ENCODE measurements at places on chromosomes 7 and 10.

DNA sequence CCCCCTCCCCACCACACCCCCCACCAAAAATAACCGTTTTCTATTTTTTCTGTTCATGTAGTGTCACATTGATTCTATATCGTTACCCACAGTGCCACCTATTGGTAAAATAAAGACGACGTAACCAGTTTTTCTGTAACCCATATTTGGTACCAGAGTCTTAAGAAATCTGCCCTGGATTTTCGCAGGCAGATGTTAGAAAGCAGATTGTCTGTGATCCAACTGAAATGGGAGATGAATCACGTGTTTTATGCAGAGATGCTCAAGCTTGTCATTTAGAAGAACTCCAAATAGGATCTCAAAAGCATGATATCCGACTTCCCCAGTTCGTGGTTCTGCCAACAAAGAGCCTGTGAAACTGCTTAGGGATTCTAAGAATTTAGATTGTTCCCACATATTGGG is 261.1 kb upstream of the CSTF2T start:
- peak; percentile 27 for DNase-seq

GRCh38 chr7:26381476-26382353 is 90.1 kb downstream of the SNX10 start:
- DNase-seq = no peak

- no peak for DNase-seq
Observed at GRCh38 chr7:21086688-21087087, 300.0 kb upstream of the SP8 start.

- DNase-seq = no peak
Observed at GRCh38 chr10:7315906-7316305, 94.9 kb downstream of the SFMBT2 start.

DNA sequence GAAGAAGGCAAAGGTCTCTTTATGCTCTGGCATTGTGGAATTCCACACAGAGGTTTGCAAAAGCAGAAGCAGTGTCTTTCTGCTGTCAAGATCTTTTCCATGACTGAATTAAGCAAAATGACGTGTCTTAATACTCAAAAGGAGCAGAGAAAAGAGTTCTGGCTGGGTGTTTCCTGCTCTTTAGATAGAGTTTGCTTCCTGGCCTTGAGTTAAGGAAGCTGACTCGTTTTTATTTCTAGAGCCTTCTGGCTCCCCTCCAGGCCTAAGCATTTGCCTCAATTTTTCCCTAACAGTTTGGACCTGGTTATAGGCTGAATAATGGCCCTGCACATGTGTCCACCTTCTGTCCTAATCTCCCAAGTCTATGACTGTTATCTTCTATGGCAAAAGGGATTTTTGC is 21.6 kb downstream of the TAS2R41 start:
- no peak for DNase-seq

- no peak for DNase-seq
Observed at GRCh38 chr7:55086413-55087201, 67.8 kb downstream of the EGFR start.

DNA sequence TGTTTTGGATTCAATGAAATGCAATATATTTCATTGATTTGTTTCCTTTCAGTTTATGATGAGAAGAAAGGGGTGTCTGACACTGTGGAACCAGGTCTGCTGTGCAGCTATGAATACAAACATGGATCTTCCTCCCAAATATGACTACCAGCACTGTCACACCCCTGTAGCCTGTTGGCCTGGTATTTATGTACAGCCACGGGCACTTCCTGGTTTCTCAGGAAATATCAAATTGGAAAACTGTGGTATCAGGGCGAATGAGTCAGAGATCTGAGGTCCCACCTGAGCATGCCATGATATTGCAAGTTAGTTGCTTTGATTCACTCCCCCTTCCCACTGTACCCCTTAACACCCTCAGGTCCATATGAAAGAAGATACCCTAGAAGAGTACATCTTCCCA is 87.8 kb downstream of the DNMBP start:
- no peak for DNase-seq

- no peak for DNase-seq
Observed at GRCh38 chr10:34740321-34740720, 74.8 kb downstream of the PARD3 start.

DNA sequence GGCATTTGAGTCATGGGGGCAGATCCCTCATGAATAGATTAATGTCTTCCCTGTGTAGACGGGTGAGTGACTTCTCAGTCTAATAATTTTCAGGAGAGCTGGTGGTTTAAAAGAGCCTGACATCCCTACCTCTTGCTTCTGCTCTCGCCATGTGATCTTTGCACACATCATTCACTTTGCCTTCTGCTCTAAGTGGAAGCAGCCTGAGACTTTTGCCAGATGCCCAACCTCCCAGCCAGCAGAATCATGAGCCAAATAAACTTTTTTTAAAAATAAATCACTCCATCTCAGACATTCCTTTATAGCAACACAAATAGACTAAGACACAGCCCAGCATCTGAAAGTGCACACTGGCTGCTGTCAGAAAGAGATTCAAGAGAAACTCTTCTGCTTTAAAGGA is 155.2 kb downstream of the ZNF365 start:
- no peak for DNase-seq

DNA sequence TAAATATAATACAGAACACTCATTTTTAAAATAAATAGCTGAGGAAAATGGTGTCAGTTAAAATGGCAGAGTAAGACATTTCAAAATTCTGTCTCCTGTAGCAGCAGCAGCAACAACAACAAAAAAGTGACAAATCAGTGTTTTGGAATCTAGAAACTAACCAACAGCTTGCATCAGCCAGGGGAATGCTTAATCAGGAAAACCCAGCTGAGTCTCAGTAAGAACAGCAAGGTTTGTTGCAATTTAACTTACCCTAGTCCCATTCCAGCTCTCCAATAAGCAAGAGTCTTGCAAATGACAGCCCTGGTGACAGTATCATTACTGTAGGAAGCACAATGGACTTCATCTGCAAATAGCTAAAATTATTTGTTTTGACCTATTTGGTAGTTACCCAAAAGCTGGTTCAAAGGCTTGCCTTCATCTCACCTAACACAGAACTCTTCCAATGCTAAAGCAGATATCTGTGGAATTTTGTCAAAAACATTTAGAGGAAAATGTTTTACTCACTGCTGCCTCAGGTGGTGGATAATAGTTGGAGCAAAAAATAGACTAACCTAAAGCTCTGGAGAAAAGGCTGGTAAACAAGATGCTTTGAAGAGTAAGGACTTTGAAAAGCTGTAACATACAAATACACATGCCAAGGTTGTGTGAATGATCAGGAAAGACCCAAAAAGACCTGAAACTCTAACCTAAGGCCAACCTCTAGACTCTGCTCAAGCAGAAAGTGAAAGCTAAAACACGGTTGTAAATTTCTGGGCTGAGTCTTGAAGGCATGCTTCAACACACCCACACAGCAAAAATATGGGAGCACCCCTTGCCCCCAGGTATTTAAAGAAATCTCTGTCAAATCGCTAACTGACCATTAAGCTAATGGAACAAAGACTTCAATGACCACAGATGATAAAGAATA is 9.9 kb upstream of the ARHGAP22 start:
- DNase-seq = no peak

- peak; percentile 16 for DNase-seq
Observed at GRCh38 chr10:61752111-61753011, 89.6 kb downstream of the CABCOCO1 start.

DNA sequence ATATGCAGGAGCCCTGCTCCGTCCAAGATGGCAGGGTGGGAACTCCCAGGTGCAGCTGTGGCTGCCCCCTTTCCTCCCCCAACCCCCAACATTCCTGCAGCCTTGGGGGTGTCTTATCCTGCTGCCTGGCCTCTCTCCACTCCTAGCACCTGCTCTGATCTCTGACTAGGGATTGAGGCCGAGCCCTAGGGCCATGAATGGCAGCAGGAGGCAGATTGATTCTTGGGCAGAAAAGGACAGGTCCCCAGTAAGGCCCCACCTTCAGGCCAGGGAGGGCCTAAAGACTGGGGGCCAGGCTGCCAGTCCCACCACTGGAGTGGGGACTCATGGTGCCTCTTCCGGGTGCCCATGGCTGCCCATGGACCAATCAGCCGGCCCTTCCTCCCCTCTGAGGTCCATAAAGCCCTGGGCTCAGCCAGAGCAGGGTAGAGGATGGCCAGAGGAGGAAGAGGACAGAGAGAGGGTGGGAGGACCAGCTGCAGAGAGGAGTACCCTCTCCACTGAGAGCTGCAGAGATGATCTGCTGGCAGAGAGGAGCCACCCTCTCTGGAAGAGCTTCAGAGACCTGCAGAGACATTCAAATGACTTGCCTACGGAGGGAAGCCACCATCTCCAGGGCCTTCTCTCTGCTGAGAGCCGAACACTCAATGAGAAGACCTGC is 8.3 kb upstream of the COA1 start:
- DNase-seq = no peak

DNA sequence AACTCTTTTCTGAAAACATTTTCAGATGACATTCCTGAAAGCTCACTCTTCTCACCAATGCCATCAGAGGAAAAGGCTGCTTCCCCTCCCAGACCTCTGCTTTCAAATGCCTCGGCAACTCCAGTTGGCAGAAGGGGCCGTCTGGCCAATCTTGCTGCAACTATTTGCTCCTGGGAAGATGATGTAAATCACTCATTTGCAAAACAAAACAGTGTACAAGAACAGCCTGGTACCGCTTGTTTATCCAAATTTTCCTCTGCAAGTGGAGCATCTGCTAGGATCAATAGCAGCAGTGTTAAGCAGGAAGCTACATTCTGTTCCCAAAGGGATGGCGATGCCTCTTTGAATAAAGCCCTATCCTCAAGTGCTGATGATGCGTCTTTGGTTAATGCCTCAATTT is 16.5 kb downstream of the ANLN start:
- DNase-seq = no peak

GRCh38 chr10:49408519-49409306 is 12.8 kb upstream of the DRGX start:
- no peak for DNase-seq

DNA sequence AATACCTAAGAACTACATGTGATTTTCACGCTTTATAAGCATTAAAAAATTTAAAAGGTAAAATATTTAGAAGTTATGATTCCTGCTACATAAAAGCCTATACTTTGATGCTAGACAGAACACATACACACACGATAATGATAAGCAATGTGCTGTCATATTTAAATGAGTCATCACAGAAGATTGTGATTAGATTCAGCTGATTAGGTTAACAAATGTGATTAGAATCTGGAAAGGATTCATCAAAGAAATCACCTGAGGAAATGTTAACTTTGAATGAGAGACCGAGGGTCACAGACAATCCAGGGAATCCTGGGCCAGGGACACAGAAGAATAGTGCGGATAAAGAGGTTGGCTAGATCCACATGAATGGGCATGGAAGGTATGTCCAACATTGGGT is 42.0 kb upstream of the CYP2C18 start:
- no peak for DNase-seq

All from CD4-positive, alpha-beta T cell treated with Interleukin-21 for 1 hour (primary cell).